ENCODE measurements at places on chromosomes 13 and 19.

GRCh38 chr13:112854321-112854720, 114.7 kb upstream of the MCF2L start:
- no peak for DNase-seq

DNA sequence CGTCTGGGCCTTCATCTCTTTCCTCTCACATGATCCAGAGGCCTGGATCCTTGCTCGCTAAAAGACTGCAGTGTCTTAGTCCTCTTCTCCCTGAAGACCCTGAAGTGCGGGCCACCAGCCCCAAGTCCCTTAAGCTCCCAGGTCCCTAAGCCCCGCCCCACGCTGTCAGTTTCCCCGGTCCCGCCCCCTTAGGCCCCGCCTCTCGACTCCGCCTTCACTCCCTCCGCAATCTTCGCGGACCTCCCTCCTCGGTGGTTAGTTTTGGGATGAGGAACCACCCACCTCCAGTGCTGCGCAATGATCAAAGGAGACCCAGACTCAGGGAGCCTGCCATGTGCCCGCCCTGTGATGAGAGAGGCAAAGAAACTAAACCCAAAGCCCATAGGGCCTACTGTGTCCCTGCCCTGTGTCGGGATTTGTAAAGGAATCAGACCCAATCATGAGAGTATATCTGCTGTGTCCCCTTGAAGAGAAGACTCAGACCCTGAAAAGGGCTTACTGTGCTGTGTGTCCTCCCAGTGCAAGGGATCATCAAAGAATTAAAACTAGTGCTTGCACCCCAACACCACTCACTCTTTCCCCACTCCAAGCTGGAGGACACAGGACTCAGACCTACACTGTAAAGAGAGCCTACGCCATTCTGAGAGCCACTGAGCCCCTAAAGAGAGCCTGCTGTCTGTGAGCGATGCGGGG, 3.0 kb upstream of the COX6B1 start:
- peak; percentile 81 for DNase-seq

DNA sequence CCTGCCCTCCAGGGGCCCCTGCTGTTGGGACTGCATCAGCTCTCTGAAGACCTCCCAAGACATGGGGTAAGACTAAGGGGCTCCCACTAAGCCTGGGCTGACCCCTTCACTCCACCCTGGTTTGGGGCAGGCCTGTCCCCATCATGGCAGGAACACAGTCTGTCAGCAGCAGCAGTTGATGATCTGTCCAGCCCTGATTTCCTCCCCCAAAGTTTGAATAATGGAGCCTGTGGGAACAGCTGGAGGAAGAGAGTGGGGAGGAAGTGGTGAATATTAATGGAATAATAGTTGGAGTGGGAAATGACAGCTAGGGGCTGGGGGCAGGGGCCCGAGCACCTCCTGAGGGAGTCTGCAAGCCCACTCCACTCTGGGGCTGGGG, 1.3 kb upstream of the B3GNT8 start:
- DNase-seq, result no peak

DNA sequence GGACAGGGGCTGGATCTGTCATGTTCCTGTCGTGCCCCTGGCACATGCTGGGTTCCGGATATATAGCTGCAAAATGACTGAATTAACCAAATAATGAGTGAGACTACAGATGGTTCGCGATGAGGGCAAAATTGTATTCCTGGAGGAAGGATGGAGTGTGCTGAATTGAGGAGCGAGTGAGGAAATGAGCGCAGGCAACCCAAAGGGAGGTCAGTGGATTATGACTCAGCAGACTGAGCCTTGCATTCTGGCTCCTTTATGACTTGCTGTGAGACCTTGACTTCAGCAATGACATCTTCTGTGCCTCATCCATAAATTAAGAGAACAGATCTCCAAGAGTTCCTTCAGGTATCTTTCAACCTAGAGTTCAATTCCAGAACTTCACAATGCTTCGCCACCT, 115.0 kb upstream of the CLDN10 start:
- no peak for DNase-seq

- no peak for DNase-seq
Observed at GRCh38 chr19:35407619-35408018, 36.8 kb downstream of the GPR42 start.

DNA sequence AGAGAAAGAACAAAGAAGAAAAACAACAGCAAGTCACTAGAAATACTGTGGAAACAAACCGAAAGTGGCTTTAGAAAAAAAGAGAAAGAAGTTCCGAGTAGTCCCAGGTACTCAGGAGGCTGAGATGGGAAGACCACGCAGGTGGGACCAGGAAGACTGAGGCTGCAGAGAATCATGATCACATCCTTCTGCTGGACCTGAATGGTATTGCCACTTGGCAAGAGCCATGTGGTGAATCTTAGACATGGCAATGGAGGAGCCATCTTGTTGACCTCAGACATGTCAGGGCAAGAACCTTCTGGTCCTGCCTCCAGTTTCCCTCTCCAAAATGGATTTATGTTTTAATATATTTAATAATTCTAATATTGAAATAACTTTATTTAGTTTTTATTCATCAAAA, 37.4 kb upstream of the ZNF724 start:
- no peak for DNase-seq

DNA sequence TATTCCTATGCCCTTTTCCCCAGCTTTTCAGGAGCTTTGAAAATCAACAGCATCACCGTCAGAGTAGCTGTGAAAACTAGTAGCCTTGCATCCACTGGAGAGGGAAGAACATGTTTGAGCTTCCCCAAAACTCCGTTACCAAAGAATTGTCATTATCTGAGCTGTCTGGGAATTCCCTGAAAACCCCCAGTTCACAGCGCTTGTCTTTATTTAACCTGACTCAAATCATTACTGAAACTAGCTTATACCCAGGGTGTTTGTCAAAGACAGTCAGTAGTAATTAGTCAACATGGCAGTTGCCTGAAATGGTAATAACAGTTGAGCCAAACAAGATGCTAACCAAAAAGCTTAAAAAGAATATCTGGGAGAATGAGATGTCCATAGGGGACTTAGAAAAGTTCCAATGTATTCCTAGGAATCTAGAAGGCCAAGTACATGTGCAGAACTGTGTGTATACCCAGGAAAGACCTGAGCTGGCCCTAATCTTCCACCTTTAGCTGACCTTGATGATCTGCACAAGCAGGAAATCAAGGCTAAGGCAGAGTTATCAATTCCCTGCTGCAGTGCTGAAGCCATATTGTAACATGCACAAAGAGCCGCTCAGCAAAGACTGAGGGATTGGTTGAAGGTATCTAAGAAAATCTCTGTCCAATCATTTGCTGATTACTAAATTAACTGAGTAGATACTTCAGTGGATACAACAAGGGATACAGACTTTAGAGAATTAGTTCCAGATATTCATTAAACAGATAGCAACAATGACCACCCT, 130.8 kb downstream of the KL start:
- no peak for DNase-seq

Measured in stimulated activated CD4-positive, alpha-beta T cell treated with anti-CD3 and anti-CD28 coated beads, Interleukin-1b, Interleukin-23, amount 100 ng/mL, for 1 hour (primary cell).